ENCODE measurements at places on chromosomes 12 and 14. TPM values are rescaled to one million over a fixed set of nuclear protein-coding genes. Genes with fewer than 3 reads are reported as not detected.
A peak's percentile ranks its signal among the peaks of the same experiment; 100 is the strongest.

DNA sequence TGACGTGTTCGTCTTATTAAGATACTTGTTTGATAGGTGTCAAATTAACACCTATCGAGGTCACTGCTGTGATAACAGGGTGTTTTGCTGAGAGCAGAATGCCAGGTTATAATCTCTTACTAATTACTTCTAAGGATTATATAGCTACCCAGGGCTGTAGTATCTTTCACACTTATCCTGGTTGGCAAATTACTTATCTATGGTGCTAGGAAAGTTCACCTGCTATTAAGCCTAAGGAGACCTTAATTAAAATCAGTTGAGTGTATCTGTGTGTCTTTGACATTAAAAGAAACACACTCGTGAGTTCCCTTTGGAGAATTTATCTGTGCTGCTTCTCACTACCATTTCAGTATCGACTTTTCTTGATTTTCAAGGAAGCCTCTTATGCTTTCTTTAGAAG is 301.6 kb upstream of the SLC16A7 start:
- H3K27ac ChIP-seq = no peak overlapping the region
- no peaks in the 10 kb centered on the region for H3K4me1 ChIP-seq
- H3K27me3 ChIP-seq = no peaks in the 10 kb centered on the region
- no peaks in the 10 kb centered on the region for H3K36me3 ChIP-seq

- H3K4me3 ChIP-seq = peak within 1 kb of the TSS; percentile 83
- peak; percentile 90 for DNase-seq
- no peaks in the 10 kb centered on the region for H3K36me3 ChIP-seq
Measured at GRCh38 chr14:24367514-24368211, at the start of gene NFATC4. Gene NFATC4, plus strand, starts transcription at chr14:24368184. Its CDS starts 157 bp downstream, at chr14:24368341.

GRCh38 chr14:77302926-77303325 is 17.8 kb downstream of the POMT2 start:
- peaks cover 5% of the 10 kb centered on the region for H3K4me1 ChIP-seq
- H3K4me3 ChIP-seq = no peak overlapping the region
- H3K27me3 ChIP-seq = no peaks in the 10 kb centered on the region
- H3K36me3 ChIP-seq = peaks cover 5% of the 10 kb centered on the region
- H3K27ac ChIP-seq = peak overlapping the region; percentile 86

DTX1 gene
- polyA plus RNA-seq = 2.8 TPM

NKX2-1 gene
- polyA plus RNA-seq = not detected

KRT85 gene
- not detected for polyA plus RNA-seq

ZFHX2 gene
- polyA plus RNA-seq = 9.7 TPM

HELB gene
- 0.93 TPM for polyA plus RNA-seq

DNA sequence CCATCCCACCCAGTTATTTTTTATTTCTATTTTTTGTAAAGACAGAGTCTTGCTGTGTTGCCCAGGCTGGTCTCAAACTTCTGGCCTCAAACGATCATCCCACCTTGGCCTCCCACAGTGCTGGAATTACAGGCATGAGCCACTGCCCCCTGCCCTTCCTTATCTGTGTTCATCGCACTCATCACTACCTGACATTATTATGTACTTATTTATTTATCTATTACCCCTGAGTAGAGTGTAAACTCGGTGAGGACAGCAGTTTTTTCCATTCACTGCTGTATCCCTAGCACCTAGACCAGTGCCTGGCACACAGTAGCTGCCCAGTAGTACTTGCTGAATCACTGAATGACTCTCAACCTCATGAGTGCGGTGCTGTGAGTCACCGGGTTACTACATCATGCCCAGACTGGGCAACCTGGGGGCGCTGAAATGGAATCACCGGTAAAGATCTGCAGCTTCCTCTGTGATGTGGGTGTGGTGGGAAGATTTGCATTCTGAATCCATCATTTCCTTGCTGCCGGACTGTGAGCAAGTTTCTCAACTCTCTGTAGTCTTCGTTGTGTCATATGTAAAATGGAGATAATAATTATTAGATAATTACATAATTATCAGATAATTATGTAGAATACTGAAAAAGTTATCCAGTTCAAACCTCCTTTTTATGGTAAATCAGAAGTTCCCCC is 81.9 kb upstream of the USP44 start:
- no peak overlapping the region for H3K27ac ChIP-seq
- no peaks in the 10 kb centered on the region for H3K4me1 ChIP-seq
- H3K36me3 ChIP-seq = no peaks in the 10 kb centered on the region
- H3K27me3 ChIP-seq = no peaks in the 10 kb centered on the region
- DNase-seq = peak; percentile 72

- no peak overlapping the region for H3K4me3 ChIP-seq
- no peaks in the 10 kb centered on the region for H3K36me3 ChIP-seq
- H3K27ac ChIP-seq = no peak overlapping the region
- no peaks in the 10 kb centered on the region for H3K27me3 ChIP-seq
- no peaks in the 10 kb centered on the region for H3K4me1 ChIP-seq
- DNase-seq = no peak
Measured at GRCh38 chr14:105213361-105213760, 32.2 kb upstream of the NUDT14 start.

MCRS1 gene
- polyA plus RNA-seq = 28.3 TPM

KRT79 gene
- polyA plus RNA-seq = not detected

GRCh38 chr14:99874306-99874705 is 81.1 kb downstream of the EML1 start:
- no peaks in the 10 kb centered on the region for H3K27me3 ChIP-seq
- H3K4me3 ChIP-seq = no peak overlapping the region
- H3K36me3 ChIP-seq = no peaks in the 10 kb centered on the region
- H3K4me1 ChIP-seq = no peaks in the 10 kb centered on the region
- DNase-seq = no peak

GRCh38 chr14:73770977-73771847 is 57.0 kb upstream of the PNMA1 start:
- H3K4me3 ChIP-seq = no peak overlapping the region
- peak overlapping the region; percentile 18 for H3K27ac ChIP-seq
- no peaks in the 10 kb centered on the region for H3K36me3 ChIP-seq
- H3K27me3 ChIP-seq = no peaks in the 10 kb centered on the region
- DNase-seq = no peak
- H3K4me1 ChIP-seq = peaks cover 78% of the 10 kb centered on the region

GRCh38 chr12:22339691-22340090 is 5.2 kb upstream of the ST8SIA1 start:
- no peak for DNase-seq
- no peaks in the 10 kb centered on the region for H3K36me3 ChIP-seq
- H3K27ac ChIP-seq = no peak overlapping the region
- peaks cover 4% of the 10 kb centered on the region for H3K4me1 ChIP-seq
- no peak overlapping the region for H3K4me3 ChIP-seq
- no peaks in the 10 kb centered on the region for H3K27me3 ChIP-seq

DNA sequence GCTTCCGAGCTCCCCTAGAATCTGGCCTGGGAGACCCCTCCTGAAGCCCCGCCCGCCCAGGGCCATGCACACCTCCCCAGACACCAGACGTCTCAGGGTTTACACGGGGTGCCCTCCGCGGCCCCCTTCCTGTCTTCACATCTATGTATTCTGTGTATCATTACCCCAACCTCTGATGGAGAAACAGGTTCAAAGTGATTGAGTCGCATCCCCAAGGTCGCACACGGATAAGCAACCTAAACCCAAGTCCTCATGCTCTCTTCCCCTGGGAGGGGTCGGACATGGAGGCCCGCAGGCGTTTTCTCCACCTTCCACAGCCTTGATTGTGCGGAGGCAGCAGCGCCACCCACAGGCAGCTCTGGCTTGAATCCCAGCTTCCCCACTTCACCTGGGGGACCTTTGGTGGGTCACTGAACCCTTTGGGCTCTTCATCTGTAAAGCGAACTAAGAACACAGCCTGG is 237.3 kb downstream of the BCL11B start:
- H3K4me1 ChIP-seq = peaks cover 5% of the 10 kb centered on the region
- H3K27me3 ChIP-seq = no peaks in the 10 kb centered on the region
- H3K4me3 ChIP-seq = no peak overlapping the region
- H3K36me3 ChIP-seq = no peaks in the 10 kb centered on the region
- no peak for DNase-seq

- no peak overlapping the region for H3K4me3 ChIP-seq
- H3K4me1 ChIP-seq = no peaks in the 10 kb centered on the region
- H3K36me3 ChIP-seq = no peaks in the 10 kb centered on the region
- H3K27me3 ChIP-seq = no peaks in the 10 kb centered on the region
- DNase-seq = peak; percentile 72
Measured at GRCh38 chr14:76876076-76876475, 49.9 kb downstream of the LRRC74A start.

DNA sequence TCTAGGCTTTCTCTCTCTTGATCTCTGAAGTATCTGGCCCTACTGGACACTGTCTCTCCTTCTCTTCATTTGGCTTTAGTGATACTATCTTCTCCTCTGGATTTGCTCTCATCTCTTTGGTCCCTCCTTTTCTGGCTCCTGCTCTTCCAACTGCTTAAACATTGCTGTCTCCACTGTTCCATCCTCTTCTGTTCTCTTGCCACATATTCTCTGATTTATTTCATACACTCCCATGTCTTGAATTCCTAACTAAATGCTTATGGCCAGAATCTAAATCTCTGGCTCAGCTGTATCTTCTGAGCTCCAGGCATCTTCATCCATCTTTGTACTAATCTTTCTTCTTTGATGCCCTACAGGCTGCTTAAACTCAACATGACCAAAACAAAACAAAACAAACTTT is 25.5 kb upstream of the PCED1B start:
- H3K27ac ChIP-seq = no peak overlapping the region
- no peak for DNase-seq
- H3K4me3 ChIP-seq = no peak overlapping the region
- no peaks in the 10 kb centered on the region for H3K27me3 ChIP-seq
- no peaks in the 10 kb centered on the region for H3K4me1 ChIP-seq

GALNT4 gene
- polyA plus RNA-seq = 0.74 TPM
